Karpas-422 (cell line): ENCODE measurements at places on chromosomes 11 and 22.

GRCh38 chr11:124955035-124955434 lies 1.0 kb downstream of the CCDC15 start:
- DNase-seq, result no peak
- no peaks in the 10 kb centered on the region for H3K36me3 ChIP-seq
- peaks cover 19% of the 10 kb centered on the region for H3K4me1 ChIP-seq
- no peak overlapping the region for H3K27ac ChIP-seq

GRCh38 chr11:32487270-32487669 lies 51.9 kb upstream of the WT1 start:
- DNase-seq, result no peak
- H3K27ac ChIP-seq, result no peak overlapping the region
- peaks cover 9% of the 10 kb centered on the region for H3K4me1 ChIP-seq
- H3K36me3 ChIP-seq, result no peaks in the 10 kb centered on the region
- H3K27me3 ChIP-seq, result no peaks in the 10 kb centered on the region

GRCh38 chr11:69840371-69841169 lies 21.4 kb upstream of the FGF3 start:
- no peak overlapping the region for H3K4me3 ChIP-seq
- H3K36me3 ChIP-seq, result no peaks in the 10 kb centered on the region
- no peak for DNase-seq
- no peak overlapping the region for H3K27ac ChIP-seq
- no peaks in the 10 kb centered on the region for H3K27me3 ChIP-seq
- no peaks in the 10 kb centered on the region for H3K4me1 ChIP-seq

- H3K27me3 ChIP-seq, result no peaks in the 10 kb centered on the region
- peak overlapping the region; percentile 23; the same call in 1 of the 2 replicates for H3K4me3 ChIP-seq
- peak; percentile 46 for DNase-seq
- H3K27ac ChIP-seq, result no peak overlapping the region
- peaks cover 10% of the 10 kb centered on the region for H3K4me1 ChIP-seq
These were observed 17.0 kb upstream of the KCTD14 start for GRCh38 chr11:78039919-78040671.

- no peak for DNase-seq
- no peaks in the 10 kb centered on the region for H3K4me1 ChIP-seq
- peaks cover 55% of the 10 kb centered on the region; the same call in 1 of the 2 replicates for H3K36me3 ChIP-seq
- no peak overlapping the region for H3K4me3 ChIP-seq
These were observed 40.2 kb downstream of the EP300 start for GRCh38 chr22:41132550-41132949.

DNA sequence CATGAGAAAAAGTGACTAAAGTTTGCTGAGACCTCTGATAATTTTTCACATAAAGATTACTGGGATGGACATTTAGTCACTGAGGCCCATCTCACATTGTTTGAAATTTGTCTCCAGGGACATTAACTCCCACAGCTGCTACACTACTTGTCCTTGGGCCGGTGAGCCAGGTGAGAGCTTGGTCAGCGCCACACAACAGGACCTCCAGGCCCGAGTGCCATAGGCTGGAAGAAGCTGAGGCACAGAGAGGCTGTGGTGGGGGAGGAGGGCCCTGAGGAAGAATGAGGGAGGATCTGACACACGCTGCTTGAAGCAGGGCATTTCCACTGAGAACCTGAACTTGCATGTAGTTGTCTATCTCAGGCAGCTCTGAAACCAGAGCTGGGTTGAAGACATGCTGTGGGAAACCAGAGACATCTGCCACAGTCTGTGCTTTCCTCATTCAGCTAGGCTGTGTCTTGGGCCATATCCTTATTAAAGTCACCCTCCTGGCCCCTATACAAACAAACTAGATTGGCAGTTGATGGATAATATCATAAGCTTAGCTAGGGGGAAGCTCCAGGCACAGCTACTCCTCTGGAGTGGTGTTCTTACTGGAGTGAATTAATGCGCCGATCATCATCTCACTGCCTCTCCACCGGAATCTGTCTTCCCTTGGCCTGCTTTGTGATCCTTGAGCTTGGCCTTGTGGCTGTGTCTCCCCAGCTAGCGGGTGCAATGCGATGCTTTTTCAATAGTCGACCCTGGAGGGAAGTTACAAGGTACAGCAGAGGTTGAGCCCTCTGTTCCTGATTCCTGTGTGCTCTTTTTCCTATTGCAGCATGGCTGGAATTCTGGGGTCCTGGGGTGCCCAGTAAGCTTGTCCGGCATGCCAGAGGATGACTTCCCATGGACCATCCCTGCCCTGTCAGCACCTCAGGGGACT lies 225.3 kb upstream of the B3GAT1 start:
- no peaks in the 10 kb centered on the region for H3K36me3 ChIP-seq
- H3K27ac ChIP-seq, result no peak overlapping the region
- no peak overlapping the region for H3K4me3 ChIP-seq

- no peak for DNase-seq
- no peaks in the 10 kb centered on the region for H3K4me1 ChIP-seq
- no peaks in the 10 kb centered on the region for H3K36me3 ChIP-seq
These were observed 67.6 kb upstream of the TEAD1 start for GRCh38 chr11:12606597-12606996.

GRCh38 chr11:96172604-96173003 lies 170.4 kb downstream of the MAML2 start:
- no peaks in the 10 kb centered on the region for H3K36me3 ChIP-seq
- H3K4me3 ChIP-seq, result no peak overlapping the region
- H3K27me3 ChIP-seq, result no peaks in the 10 kb centered on the region
- no peaks in the 10 kb centered on the region for H3K4me1 ChIP-seq
- no peak for DNase-seq

GRCh38 chr11:56740107-56740506 lies 8.4 kb downstream of the OR9G4 start:
- no peaks in the 10 kb centered on the region for H3K36me3 ChIP-seq
- H3K27ac ChIP-seq, result no peak overlapping the region
- no peaks in the 10 kb centered on the region for H3K4me1 ChIP-seq
- H3K27me3 ChIP-seq, result no peaks in the 10 kb centered on the region

DNA sequence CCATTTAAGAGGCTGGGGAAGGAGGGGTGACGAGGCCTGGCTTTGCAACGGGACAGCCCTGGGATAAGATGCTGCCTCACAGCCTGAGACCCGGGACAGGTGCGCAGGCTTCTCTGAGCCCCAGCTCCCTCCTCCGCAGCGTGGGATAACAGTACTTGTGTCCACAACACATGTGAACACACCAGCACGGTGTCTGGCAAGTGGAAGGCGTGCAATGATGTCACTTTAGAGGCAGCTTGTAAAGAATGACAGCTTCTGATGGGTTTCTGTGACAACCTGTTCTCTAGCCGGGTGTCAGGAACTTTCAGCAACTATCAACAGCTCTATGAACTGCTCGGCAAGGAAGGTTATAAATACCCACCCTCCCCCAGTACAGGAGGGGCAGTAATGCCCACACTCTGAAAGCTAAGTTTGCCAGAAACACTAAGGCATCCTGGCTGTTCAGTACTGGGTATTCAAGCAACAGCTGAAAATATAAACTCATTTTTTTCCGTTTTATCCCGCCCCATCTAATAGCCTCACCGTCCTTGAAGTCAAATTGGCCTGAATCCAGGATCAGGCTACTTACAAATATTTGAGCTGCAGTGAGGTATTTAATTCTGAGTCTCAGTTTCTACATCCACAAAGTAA lies 59.7 kb downstream of the MYH9 start:
- no peaks in the 10 kb centered on the region for H3K27me3 ChIP-seq
- peaks cover 17% of the 10 kb centered on the region; the same call in 1 of the 2 replicates for H3K36me3 ChIP-seq
- no peak for DNase-seq
- no peak overlapping the region for H3K4me3 ChIP-seq
